ENCODE measurements at places on chromosomes 7 and 10. TPM values are rescaled to one million over a fixed set of nuclear protein-coding genes. Genes with fewer than 3 reads are reported as not detected.

LOXL4 gene
- 5.3 TPM for total RNA-seq

GRCh38 chr10:132550366-132551092 lies 12.9 kb downstream of the INPP5A start:
- DNase-seq, result no peak
- H3K4me3 ChIP-seq, result no peak overlapping the region

CYP2C19 gene
- not detected for total RNA-seq

DNA sequence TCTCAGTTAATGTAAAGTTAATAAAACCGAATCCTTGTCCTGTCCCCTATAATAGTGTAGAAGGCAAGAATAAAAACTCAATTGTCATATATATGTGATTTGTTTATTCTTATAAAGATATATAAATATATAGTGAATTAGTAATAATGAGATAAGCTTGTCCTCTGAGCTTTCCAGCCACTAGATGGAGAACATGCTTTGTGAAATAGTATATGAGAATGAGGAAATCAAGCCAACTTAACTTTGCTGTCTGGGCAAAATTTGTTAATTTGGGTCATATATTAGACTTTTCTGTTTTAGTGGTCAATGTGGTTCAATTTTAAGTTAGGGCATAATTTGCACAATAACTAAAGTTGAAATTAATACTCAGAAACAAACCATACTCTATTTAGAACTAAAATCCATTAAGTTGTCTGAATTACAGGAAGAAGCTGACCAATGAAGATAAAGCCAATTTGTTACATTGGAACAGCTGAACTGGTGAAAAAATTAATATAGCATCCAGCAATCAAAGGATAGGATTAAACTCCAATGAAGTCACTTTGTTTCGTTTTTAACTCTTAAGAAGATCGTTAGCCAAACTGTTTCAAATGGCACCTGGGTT lies 595.0 kb downstream of the ARL4A start:
- H3K4me1 ChIP-seq, result no peaks in the 10 kb centered on the region
- H3K4me3 ChIP-seq, result no peak overlapping the region
- no peaks in the 10 kb centered on the region for H3K36me3 ChIP-seq

TET1 gene
- total RNA-seq, result 1.7 TPM

DNA sequence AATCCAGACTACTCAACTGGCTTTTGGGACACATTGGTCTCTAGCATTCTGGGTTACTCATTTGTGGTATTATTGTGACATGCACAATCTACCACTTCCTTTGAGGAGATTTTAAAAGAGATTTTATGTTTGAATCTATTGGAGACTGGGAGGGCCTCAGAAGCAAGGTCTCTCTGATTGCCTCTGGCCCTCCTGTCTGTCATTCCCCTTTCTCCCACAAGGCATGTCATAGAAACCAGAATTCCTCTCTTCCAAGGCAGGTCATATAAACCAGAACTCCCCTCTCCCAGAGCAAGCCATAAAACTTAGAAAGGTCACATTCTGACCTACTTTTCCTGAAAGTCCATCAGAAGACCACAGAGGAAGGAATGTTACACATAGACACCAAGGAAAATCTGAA lies 777.7 kb downstream of the PHTF2 start:
- no peak overlapping the region for H3K27ac ChIP-seq
- H3K27me3 ChIP-seq, result no peaks in the 10 kb centered on the region
- H3K4me1 ChIP-seq, result peaks cover 3% of the 10 kb centered on the region
- no peak for DNase-seq
- no peak overlapping the region for H3K4me3 ChIP-seq
- no peaks in the 10 kb centered on the region for H3K36me3 ChIP-seq

- no peak overlapping the region for H3K4me3 ChIP-seq
- H3K36me3 ChIP-seq, result no peaks in the 10 kb centered on the region
- no peaks in the 10 kb centered on the region for H3K27me3 ChIP-seq
These were observed 79.3 kb upstream of the SEC61G start for GRCh38 chr7:54838175-54838910.

DNA sequence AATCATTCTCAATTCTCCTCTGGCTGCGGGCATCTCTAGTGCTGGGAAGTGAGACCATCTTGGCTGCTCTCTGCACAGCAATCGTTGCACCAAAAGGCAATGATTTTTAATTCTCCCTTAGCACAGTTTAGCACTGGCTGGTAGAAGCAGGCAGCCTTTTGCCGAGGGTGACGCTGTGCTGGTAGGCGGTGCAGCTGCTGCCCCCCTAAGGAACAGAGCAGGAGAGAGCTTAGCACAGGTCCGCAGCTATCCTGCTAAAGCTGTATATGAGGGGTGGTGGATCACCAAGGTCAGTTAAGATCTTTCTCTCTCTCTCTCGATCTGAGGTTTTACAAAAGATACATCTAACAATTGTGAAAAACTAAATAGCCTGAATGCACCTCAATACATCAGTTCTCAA lies 390.1 kb downstream of the GATA3 start:
- no peak overlapping the region for H3K4me3 ChIP-seq
- H3K4me1 ChIP-seq, result no peaks in the 10 kb centered on the region

SEPTIN7 gene
- 145 TPM for total RNA-seq

DNA sequence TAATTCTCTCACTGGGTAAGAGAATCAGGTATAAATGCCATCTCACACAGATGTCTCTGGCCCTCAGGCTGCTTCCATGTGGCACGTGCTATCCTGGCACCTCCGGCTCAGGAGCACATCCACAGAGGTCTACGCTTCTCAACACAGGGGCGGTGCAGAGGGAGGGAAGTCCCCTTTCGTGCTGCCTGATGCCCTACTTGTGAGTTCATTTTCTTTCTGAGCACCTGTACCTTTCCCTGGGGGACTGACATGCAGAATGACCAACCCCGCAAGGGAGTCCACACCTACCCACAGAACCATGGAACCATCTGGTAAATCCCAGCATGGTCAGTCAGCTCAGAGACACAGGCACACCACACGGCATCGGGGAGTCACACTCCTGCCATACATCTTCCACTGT lies 99.0 kb upstream of the SAMD8 start:
- no peak overlapping the region for H3K4me3 ChIP-seq
- H3K4me1 ChIP-seq, result peaks cover 37% of the 10 kb centered on the region
- no peaks in the 10 kb centered on the region for H3K27me3 ChIP-seq

- no peak overlapping the region for H3K4me3 ChIP-seq
- H3K4me1 ChIP-seq, result peaks cover 8% of the 10 kb centered on the region
- no peak overlapping the region for H3K27ac ChIP-seq
- DNase-seq, result no peak
- no peaks in the 10 kb centered on the region for H3K36me3 ChIP-seq
These were observed 3.7 kb upstream of the MAPK8 start for GRCh38 chr10:48302515-48303476.

SPDYE6 gene
- not detected for total RNA-seq

GRCh38 chr7:151742713-151743480 lies 134.0 kb downstream of the PRKAG2 start:
- DNase-seq, result no peak
- no peaks in the 10 kb centered on the region for H3K27me3 ChIP-seq
- H3K4me3 ChIP-seq, result no peak overlapping the region
- H3K4me1 ChIP-seq, result peaks cover 36% of the 10 kb centered on the region

GRCh38 chr7:29360633-29361625 lies 166.4 kb downstream of the CHN2 start:
- no peaks in the 10 kb centered on the region for H3K4me1 ChIP-seq
- no peak overlapping the region for H3K4me3 ChIP-seq
- H3K27me3 ChIP-seq, result no peaks in the 10 kb centered on the region
- no peak for DNase-seq
- no peak overlapping the region for H3K27ac ChIP-seq

DNA sequence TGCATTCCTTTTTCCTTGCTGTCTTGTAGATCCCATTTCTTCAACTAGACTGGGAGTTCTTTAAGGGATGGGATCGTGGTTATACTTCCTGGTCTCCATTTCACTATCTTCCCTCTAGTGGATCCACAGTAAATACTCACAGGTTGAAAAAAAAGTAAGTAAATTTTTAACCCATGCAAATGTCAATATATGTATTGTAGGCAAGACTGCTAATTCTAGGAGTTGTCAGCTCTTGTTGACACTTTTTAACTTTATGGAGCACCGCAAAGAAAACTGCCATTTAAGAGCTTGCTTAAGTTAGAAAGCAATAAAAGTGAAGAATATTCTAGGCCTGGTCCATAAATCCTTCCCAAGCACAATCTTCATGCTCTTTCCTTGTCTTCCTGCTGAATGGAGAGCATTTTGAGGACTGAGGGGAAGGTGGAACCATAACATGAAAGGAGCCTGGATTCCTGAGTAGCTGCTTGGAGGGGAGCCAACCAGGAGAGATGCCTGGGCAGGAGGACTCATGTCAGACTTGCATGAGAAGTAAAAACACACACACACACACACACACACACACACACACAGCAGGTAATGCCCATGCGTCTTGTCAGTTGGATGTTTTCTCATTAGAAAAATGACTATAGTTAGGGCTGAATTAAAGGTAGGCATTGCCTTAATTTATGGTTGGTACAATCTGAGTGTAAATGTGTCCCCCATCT lies 32.2 kb downstream of the VWA2 start:
- H3K4me3 ChIP-seq, result no peak overlapping the region
- no peaks in the 10 kb centered on the region for H3K27me3 ChIP-seq

RNF32 gene
- not detected for total RNA-seq

- no peak for DNase-seq
- H3K27me3 ChIP-seq, result no peaks in the 10 kb centered on the region
- no peaks in the 10 kb centered on the region for H3K36me3 ChIP-seq
- no peaks in the 10 kb centered on the region for H3K4me1 ChIP-seq
- H3K27ac ChIP-seq, result no peak overlapping the region
- H3K4me3 ChIP-seq, result no peak overlapping the region
These were observed 82.4 kb downstream of the ADARB2 start for GRCh38 chr10:1654811-1655356.

All from gastrocnemius medialis (tissue), 4 donors.